ENCODE measurements at places on chromosomes 6 and 20.

DNA sequence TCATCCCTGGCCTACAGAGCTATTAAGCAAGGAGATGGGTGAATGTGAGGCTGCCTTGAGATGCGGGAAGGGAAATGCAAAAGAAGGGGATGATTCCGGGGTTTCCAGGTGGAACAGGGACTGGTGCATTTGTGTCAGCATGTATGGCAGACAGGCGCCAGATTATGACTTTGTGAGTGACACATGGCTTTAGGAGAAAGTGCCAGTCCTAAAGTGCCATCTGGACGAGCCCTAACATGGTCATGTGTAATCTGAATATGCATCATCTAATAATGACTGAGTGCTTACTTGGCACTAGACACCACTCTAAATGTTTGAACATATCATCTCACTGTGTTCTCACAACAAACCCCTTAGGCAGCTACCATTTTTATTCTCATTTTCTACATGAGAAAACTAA, 195.0 kb upstream of the TSHZ2 start:
- no peak for ATAC-seq

GRCh38 chr6:56959938-56960337, 5.0 kb downstream of the BEND6 start:
- ATAC-seq, result no peak

DNA sequence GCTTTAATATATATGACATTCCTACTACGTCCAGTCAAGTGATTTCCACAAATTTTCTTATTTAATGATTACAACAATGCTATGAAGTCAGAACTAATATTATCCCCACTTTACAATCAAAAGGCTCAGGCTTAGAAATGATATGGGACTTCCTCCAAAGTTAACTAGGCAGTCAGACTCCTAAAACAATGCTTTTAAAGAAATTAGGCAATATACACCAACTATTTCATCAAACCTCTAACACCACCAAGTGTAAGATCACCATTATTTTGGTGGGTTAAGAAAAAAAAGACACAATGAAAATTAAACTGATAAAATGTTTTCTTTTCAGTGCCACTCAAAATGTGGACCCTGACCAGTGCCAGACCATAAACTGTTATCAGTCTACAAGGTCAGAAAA, 256.1 kb upstream of the RUNX2 start:
- no peak for ATAC-seq

DNA sequence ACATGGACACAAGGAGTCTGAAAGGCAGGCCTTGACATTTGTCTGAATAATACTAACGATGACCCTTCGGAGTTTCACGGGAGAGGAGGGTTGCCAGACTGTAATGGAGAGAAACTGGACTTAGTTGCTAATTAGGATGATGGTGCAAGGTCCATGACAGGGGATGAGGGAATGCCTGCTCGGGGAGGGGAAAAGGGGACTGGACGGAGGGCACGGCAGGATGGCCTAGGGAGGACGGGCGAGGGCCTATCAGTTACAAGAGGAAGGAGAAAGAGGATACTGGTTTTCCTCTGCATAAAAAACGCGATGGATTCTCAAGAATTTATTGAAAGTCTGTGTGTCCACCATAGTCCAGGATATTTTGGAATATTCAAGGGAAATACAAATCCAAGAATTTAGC, 42.7 kb downstream of the IRAK1BP1 start:
- ATAC-seq, result no peak

- ATAC-seq, result no peak
These were observed 119.4 kb upstream of the ARMC2 start for GRCh38 chr6:108728826-108729225.

DNA sequence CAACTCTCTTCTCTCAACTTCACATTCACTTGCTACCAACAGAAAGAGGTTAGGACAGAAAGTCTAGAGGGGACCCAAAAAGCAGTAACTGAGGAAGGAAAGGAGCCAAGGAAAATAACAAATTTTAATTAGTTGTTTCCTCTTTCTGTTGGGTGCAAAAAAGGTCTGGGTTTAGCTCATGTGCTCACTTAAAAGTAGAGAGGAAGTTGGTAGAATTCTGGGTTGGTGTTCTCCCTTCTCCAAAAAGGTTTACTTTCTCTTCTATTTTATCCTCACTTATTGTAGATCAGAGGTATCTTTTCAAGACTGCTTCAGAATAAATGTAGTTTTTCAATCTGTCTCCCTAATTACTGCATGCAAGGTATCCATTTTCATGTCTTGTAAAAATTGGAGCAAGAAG, 42.8 kb downstream of the MAP3K7 start:
- no peak for ATAC-seq

DNA sequence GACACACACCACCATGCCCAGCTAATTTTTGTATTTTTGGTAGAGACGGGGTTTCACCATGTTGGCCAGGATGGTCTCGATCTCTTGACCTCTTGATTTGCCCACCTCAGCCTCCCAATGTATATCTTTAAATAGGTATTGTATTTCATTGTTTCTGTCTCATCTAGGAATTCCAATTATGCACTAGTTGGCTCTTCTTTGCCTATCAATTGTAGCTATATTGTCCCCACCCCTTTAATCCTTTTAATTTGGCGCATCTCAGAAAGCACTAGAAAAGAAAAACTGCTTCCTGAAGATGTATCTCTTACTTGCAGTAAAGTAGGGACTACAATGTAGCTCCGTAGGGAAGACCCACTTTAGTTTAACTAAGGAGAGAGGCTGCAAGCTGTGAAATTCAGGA, 10.5 kb upstream of the MAVS start:
- ATAC-seq, result no peak

DNA sequence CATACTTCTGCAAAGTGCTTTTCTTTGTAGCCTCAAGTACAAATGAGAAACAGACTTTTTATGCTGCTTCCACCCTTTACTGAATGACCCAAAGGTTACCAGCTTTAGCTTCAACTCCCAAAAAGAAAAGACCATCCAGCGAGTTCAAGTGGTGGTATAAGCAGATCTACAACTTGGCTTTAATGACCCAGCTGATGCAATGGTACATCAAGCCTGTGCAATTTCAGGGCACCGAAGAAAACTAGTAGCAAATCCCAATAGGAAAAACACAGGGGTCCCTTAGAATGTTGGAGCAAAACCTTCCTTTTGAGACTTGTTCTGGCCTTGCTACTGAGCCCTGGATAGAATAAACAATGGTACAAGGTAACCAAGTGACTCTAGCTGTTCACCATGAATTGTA, 33.8 kb downstream of the STX7 start:
- ATAC-seq, result no peak

- no peak for ATAC-seq
These were observed 96.9 kb upstream of the VGLL2 start for GRCh38 chr6:117168296-117169063.

DNA sequence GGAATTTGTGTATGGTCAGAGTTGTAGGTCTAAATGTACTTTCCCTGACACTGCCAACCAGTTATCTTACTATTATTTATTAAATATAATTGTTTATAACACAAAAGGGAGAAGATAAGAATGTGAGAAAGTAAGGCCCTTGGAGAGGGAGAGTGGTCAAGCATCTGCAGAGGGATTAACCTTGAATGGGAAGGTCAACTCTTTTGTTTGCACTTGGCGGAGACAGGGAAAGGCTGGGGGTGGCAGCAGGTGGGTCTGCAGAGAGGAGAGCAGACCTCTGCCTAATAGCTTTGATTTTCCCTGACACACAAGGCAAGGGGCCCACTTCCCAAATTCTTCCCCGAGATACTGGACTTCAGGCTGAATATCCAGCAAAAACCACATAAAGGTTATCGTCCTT, 4.2 kb downstream of the LRP11 start:
- no peak for ATAC-seq

DNA sequence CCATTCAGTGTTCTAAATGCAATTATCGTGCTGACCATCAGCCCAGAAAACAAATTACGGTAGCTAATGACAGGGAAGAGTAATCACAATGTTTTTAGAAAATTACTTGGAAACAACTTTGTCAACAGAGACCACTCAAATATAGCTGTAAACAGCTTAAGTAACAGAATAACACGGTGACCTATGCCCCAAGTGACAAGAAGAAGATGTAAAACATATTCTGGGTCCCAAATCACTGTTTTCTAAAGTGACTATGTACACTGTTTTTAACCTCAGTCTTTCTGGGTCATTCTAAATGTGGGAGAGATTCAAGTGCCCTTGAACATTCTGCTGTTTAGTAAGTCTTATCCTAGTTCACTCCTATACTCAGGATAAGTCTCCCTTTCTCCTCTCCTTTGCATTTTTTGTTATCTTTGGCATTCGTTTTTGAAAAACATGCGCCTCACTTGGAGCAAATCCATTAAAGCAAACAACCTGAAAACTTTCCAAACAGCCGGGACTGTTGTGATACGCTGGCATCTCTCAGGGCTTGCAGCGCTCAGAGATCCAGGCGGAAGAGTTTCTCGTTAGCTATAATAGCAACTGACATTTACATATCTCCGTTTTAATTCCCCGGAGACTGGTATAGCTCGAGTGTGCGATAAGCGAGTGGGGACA, 114.5 kb upstream of the SOX4 start:
- ATAC-seq, result no peak

GRCh38 chr6:64712606-64713005, 994.4 kb downstream of the EYS start:
- no peak for ATAC-seq

DNA sequence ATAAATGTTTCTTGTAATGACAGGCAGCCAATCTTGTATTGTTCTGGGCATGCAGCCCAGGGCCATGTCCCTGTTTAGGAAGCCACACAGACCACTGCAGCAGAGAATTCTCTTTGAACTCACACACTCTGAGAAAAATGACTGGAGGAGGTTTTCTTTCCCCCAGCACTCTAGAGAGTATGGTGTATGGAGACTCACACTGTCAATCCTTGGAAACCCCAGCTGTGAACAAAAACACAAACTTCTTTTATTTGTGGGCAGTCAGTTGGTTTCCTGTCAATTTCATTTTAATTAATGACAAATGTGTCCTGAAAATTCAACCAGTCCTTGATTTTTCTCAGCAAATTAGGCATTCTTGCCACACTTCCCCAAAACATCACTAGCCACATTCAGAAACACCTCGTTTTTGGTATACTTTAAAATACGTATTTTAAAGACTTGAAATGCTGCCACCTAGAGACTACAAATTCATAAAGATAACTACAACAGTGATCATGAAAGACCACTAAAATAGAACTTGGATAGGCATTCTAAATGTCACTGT, 52.9 kb upstream of the UFL1 start:
- ATAC-seq, result no peak

DNA sequence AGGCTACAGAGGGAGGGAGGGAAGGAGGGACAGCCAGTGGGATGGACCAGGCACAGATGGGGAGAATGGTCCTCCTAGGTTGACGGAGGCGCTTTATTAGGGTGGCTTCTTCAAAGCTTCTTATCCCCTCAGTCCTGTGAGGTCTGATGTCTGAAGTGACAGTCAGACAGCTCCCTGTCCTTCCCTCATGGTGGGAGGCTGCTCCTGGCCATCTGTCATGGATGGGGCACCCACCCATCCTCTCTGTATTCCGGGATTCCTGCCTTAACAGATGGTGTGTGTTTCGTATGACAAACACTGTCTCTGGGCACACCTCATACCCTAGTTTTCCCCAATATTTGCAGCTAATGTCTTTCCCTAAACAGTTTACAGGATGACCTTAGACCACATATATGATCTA, 7.9 kb downstream of the RIN2 start:
- no peak for ATAC-seq

DNA sequence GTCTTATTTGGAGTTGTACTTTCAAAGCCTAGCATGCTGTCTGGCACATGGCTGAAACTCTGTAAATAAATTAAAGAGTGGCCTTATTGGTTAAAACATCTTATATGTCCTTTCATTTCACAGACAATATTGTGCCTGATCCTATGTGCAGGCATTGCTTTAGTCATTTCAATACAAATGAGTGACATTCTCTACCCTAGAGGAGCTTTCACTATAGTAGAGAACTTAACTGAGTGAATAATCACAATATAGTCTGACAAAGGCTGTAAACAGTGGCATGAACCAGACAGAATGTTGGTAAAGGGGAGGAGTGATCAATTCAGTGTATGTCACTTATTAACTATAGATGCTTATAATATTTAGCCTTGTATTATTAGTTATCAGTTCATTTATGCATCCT, 481.8 kb downstream of the TFAP2B start:
- no peak for ATAC-seq

- ATAC-seq, result peak; percentile 56
These were observed 2.7 kb upstream of the MEI4 start for GRCh38 chr6:77650098-77650663.

DNA sequence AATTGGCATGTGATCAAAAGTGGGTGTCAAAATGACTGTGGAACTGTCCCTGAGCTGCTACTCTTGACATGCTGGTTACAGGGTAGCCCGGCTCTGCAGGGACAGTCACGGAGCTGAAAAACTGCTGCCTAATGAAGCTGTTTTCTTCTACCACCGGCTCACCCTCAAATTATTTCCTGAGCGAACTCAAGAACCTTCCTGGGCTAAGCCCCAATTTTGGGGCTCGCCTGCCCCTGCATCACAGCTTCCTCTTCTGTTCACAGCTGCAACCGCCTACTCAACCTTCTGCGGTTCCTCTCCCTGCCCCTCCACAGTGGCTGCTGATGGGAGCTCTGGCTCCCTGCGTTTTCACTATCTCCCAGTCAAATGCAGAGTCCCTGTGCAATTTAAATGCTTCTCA, 110.8 kb upstream of the MLN start:
- peak; percentile 80 for ATAC-seq

GRCh38 chr20:16424780-16425179, 148.5 kb downstream of the KIF16B start:
- ATAC-seq, result no peak

DNA sequence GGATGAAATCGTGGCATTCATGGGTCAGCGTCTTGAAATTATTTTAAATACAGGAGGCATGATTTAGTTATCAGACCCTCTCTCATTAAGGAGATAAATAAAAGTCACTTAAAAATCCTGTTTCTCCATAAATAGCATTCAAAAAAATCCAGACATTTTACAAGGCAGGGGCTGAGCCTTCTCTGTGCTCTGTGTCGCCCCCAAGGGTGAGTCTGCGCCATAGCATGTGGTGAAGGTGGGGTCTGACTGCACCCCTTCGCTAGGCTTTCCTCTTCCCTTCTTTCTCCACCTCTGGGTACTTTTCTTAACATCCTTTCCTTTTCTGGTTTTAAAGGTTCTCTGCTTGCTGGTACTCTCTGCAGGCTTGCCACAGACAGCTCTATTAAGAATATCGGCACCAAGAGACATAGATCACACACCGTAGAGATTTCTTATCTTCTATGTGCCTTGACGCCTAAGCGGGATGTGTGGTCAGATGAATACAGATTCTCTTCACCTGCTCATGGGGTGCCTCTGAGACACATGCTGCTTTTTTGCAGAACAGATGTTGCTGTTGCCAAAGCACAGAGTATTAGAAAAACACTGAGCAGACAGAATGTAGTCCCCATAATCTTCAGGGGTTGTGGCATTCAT, 20.1 kb upstream of the FAM209A start:
- ATAC-seq, result no peak

GRCh38 chr6:142027074-142027473, 105.7 kb upstream of the GJE1 start:
- no peak for ATAC-seq

GRCh38 chr6:37643851-37644672, 53.6 kb downstream of the MDGA1 start:
- peak; percentile 24 for ATAC-seq

- no peak for ATAC-seq
These were observed 57.4 kb downstream of the STMND1 start for GRCh38 chr6:17159240-17159639.

Measured in stimulated activated memory B cell treated with anti-CD40 and anti-IgM and Interleukin-4, amounts not matched to agents 10 μg/mL and 1 μg/mL and 100 μg/mL, for 72 hours (primary cell).